ENCODE measurements at places on chromosomes 12 and 14.

DNA sequence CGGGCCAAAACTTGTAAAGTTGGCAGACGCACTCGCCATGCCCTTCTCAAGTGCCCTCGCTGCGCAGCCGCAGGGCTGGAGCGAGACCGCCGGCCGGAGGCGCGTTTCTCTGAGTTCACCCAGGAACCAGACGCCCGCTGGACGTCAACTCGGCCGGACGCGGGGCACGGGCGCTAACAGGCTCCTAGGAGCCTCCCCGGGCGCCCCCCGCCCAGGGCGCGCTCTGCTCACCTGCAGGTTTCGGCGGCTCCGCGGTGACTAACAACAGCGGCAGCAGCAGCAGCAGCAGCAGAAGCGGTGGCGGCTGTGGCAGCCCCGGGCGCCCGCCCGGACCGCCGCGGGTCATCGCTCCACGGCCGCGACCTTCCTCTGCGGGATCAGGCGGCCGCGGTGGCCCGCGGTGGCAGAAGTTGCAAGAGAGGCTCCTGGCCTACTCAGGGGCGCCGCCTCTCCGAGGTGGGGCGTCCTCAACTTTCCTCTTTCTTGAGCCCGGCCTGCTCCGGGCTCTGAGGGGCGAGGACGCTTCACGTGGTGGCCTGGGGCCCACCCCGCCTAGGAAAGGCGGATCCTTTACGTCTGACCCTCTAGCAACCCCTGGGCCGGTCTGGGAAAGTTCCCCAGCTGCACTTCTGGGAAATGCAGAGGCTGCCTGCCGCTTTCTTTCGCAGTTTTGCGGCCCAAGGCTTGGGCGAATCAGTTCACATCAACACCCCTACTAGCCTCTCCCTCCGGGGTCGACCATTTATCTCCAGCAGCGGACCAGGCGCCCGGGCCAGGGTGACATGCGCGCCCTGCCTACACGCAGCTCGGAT lies at the start of gene PLBD1:
Gene PLBD1 (minus strand): TSS at position 533 of the 812 bp plus-strand sequence. CDS start 187 bp downstream, at position 346.
- no peak for DNase-seq

GRCh38 chr14:59419303-59419702 lies 45.9 kb downstream of the GPR135 start:
- no peak for DNase-seq

GRCh38 chr12:46468160-46468559 lies 95.6 kb upstream of the SLC38A2 start:
- DNase-seq = no peak

GRCh38 chr12:101594700-101595099 lies at the start of gene MYBPC1:
TSS of gene MYBPC1 (plus strand) at chr12:101594971. CDS start at chr12:101595071, 100 bp downstream.
- no peak for DNase-seq

- no peak for DNase-seq
These were observed 44.1 kb downstream of the SMIM41 start for GRCh38 chr12:52123487-52124186.

GRCh38 chr14:63394841-63395240 lies 76.1 kb upstream of the GPHB5 start:
- no peak for DNase-seq

- no peak for DNase-seq
These were observed 13.3 kb downstream of the USP44 start for GRCh38 chr12:95538006-95538405.

DNA sequence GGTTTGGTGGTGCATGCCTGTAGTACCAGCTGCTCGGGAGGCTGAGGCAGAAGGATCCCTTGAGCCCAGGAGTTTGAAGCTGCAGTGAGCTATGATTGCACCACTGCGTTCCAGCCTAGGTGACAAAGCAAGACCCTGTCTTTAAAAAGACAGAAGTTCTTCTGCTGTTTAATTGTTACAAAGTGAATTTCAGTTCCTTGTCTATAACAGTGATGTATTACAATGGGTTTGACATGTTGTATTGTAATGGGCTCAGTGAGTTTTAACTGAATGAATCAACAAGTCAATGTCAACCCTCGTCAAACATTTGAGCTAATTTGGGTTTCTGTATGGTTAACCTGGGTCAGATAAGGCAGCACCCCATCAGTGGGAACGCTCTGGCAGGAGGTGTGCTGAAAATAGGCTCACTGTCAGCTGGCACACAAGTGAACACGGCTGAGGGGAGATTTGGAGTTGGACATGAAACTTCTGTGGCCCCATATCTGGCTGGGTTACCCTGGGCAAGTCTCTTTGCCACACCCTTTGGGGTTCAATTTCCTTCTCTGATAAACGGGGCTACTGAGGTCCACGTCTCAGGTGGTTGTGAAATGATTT lies 14.0 kb upstream of the TRPV4 start:
- DNase-seq = no peak
